Epithelial cell of umbilical artery (primary cell): ENCODE measurements at places on chromosomes 11 and 22. TPM values are rescaled to one million over a fixed set of nuclear protein-coding genes. Genes with fewer than 3 reads are reported as not detected.

The TCP11L1 gene
- total RNA-seq, result 11.2 and 12.3 TPM in 2 replicates

The NLRP10 gene
- 0.15 TPM in 1 of 2 replicates, not detected in the other for total RNA-seq

The SLCO2B1 gene
- 0.30 TPM in 1 of 2 replicates, not detected in the other for total RNA-seq

The SYT13 gene
- total RNA-seq, result not detected in 2 replicates

The PKDREJ gene
- not detected in 2 replicates for total RNA-seq

The ELF5 gene
- total RNA-seq, result not detected in 2 replicates

The TRABD gene
- total RNA-seq, result 26.9 and 36.7 TPM in 2 replicates

The PRAME gene
- total RNA-seq, result not detected in 2 replicates

The MGAT3 gene
- under 0.01 TPM in 1 of 2 replicates, not detected in the other for total RNA-seq

The E2F8 gene
- 2.6 and 3.5 TPM in 2 replicates for total RNA-seq

The F2 gene
- total RNA-seq, result not detected in 2 replicates

The SCGB1C1 gene
- total RNA-seq, result not detected in 2 replicates

The SYT7 gene
- total RNA-seq, result under 0.01 and 0.30 TPM in 2 replicates

The APOBEC3B gene
- total RNA-seq, result 2.3 and 3.5 TPM in 2 replicates

The BLID gene
- 4.3 and 5.5 TPM in 2 replicates for total RNA-seq

The FIBIN gene
- total RNA-seq, result 0.32 and 0.46 TPM in 2 replicates

The PKP3 gene
- total RNA-seq, result 0.15 and 0.32 TPM in 2 replicates

The CHRM1 gene
- total RNA-seq, result not detected in 2 replicates

The ALKBH3 gene
- 37.4 and 41.2 TPM in 2 replicates for total RNA-seq

The CYP2D6 gene
- not detected in 2 replicates for total RNA-seq

The SCN2B gene
- total RNA-seq, result not detected in 2 replicates

The PHOX2A gene
- not detected in 2 replicates for total RNA-seq

The SVIP gene
- 15.5 and 21.1 TPM in 2 replicates for total RNA-seq

The EWSR1 gene
- 162 and 165 TPM in 2 replicates for total RNA-seq

The EXPH5 gene
- under 0.01 and 0.32 TPM in 2 replicates for total RNA-seq

The PUS3 gene
- 11.4 and 12.2 TPM in 2 replicates for total RNA-seq

The DEUP1 gene
- total RNA-seq, result not detected in 2 replicates

The ZNHIT2 gene
- 9.0 and 10.1 TPM in 2 replicates for total RNA-seq

The CPT1B gene
- 0.65 and 2.6 TPM in 2 replicates for total RNA-seq

The C11orf97 gene
- total RNA-seq, result not detected in 2 replicates

The DNAJB7 gene
- total RNA-seq, result not detected in 2 replicates
